ENCODE measurements at places on chromosomes 6 and 20. TPM values are rescaled to one million over a fixed set of nuclear protein-coding genes. Genes with fewer than 3 reads are reported as not detected.

Gene CD109
- 10.1 TPM for total RNA-seq

Gene CTCFL
- total RNA-seq = 0.11 TPM

Gene MRPS26
- 148 TPM for total RNA-seq

Gene FOXC1
- total RNA-seq = 0.08 TPM

GRCh38 chr6:53465732-53466131 lies 79.2 kb downstream of the GCLC start:
- DNase-seq = no peak

DNA sequence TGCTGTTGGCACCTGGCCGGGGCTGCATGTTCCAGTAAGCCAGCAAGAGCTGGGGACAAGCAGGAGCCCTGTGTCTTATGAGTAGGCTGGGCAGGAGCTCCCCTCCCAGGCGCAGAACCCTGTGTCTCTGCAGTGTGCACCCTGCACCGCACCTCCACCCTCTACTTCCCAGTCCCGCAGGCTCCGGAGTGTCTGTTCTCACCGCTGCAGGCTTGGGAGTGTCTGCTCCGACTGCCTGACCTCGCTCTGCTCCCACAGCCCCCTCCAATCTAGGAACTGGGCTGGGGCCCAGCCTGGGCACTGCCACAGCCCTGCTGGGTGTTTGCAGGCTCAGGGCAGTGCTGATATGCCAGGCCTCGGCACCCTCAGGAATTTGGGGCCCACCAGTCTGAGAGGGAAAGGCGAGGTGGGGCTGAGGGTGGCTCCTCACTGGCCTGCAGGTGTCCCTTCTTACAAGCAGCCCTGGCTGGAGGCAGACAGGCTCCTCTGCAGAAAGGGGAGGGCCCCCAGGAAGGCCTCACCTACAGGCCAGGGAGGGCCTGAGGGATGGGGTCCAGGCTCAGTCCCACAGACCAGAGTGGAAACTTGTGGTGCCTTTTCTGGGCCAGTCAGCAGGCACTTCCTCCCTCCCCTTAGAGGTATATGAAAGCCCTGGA lies 871.6 kb upstream of the GJE1 start:
- DNase-seq = no peak

DNA sequence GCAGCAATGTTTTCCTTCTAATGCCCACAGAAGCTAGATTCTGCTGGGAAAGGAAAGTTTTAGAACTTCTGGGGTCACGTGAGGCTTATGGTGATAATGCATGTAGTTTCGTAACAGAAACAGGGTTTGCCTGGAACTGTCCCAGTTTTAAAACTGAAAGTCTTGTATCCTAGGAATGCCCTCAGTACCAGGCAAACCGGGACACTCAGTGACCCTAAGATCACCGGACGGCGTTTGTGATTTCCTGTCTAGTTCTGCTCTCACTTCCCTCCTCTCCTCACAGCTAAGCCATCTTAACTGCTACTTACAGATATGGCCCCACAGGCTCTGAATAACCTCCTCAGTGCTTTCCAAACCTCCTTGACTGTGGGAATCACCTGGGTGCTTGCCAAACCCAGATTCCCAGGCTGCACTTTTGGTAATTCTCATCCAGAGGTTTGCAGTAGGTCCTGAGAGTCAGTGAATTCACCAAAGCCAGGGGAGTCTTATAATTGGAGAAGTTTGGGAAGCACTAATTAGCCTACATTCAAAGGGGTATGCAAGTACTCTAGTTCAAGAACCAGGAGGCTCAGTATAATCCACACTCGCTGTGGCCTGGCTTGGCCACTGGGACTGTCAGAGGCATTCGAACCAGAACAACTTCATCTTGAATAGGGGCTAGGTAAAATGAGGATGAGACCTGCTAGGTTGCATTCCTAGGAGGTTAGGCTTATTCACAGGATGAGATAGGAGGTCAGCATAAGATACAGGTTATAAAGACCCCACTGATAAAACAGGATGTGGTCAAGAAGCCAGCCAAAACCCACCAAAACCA lies 231.6 kb upstream of the MYLIP start:
- DNase-seq = no peak

DNA sequence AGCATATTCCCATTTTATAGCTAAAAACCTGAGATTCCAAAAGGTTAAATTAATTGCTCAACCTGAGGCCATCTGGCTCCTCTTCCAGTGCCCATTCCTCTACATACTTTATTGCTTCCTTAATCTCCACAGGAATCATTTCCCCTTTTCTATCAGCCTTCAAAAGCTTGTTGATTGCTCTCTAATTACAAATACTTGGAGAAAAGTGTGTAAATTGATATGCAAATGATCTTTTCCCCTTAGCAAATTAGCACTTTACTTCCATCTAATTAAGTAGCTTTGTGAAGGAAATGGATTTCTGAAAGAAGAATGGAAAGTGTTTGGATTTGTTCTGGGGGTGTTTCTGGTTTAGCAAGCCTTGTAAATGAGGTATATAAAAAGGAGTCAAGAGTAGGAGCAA lies 323.3 kb downstream of the GRIK2 start:
- no peak for DNase-seq

DNA sequence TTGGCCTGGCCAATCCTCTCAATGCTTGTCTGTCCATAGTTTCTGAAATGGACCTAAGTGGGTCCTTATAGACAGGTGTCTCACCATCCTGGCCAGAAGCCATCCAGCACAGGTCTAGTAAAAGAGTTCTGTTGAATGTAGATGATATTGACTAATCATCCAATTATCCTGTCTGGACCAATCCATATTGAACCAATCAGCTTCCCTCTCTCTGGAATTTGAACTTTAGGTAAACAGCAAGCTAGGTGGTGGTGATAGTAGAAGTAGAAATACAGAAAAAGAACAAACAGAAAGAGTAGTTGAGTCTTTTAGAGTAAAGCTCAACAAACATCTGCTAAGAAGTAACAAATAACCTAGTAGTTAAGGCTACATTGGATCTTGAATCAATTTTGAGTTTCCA lies 9.5 kb upstream of the PNRC1 start:
- no peak for DNase-seq

- DNase-seq = no peak
Observed at GRCh38 chr6:99165838-99166237, 183.6 kb downstream of the FAXC start.

DNA sequence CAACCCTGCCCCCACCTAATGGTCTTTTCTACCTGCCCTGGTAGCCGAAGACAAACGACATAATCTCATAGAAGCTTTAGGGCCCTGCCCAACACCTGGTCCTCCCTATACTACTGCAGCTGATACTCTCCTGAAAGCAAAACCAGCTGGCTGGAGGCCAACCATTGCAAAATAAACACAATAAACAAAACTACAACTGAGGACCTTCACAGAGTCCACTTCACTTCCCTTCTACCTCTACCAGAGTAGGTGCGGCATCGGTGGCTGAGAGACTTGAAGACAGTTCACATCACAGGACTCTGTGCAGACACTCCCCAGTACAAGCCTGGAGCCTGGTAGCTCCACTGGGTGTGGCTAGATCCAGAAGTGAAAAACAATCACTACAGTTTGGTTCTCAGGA lies 476.2 kb downstream of the MMUT start:
- no peak for DNase-seq

DNA sequence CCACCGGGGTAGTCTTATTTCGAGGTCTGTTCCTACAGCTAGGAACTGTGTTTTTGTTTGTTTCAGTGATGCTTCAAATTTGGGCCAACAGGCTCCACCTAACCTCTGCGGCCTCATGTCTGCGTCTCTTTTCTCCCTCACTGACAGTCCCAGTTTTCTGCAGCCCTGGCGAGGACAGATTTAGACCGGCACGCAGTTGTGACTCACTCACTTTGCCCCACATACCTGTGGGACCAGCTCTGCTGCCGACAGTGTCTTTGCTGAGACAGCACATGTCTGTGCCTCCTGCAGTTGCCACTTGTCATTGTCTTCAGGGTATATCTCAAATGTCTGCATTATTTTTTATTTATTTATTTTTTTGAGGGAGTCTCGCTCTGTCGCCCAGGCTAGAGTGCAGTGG lies 29.2 kb downstream of the OSBPL2 start:
- DNase-seq = no peak

All from activated T-cell treated with anti-CD3 and anti-CD28 coated beads, Interleukin-2, amount 50 U/mL, for 4 hours (primary cell).